ENCODE measurements at places on chromosomes 5 and 9. TPM values are rescaled to one million over a fixed set of nuclear protein-coding genes. Genes with fewer than 3 reads are reported as not detected.

DNA sequence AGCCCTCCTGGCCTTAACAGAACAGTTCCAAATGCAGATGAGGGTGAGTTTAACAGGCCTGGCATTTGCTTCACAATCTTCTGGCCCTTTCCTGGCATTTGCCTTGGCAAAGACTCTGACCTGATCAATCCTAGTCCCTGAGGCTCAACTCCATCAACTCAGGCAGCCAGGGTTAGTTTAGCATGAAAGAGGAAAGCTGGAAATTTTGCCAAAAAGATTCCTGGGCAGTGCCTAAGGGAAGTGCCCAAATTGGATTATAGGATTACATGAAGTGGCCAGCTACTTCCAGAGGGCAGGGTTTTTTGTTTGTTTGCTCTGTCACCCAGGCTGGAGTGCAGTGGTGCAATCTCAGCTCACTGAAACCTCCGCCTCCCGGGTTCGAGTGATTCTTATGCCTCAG lies 36.8 kb downstream of the PCDHAC2 start:
- no peak for DNase-seq

IFNB1 gene
- 0.07 TPM for polyA plus RNA-seq

DNA sequence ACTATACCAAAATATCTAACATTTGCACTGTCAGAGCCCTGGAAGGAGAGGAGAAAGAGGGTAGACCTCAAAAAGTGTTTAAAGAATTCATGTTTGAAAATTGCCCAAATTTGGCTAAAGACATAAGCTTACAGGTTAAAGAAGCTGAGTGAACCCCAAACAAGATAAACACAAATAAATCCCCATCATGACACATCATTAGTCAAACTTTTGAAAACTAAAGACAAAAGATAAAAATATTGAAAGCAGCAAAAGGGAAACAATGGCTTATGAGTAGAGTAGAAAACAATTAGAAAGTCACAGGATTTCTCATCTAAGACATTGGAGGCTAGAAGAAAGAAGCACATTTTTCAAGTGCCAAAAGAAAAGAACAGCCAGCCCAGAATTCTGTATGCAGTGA lies 6.1 kb upstream of the UBLCP1 start:
- DNase-seq, result no peak

GRCh38 chr5:72814104-72814503 lies 2.4 kb upstream of the TNPO1 start:
- DNase-seq, result no peak

- no peak for DNase-seq
Observed at GRCh38 chr5:158070859-158071258, 211.9 kb upstream of the CLINT1 start.

DCTN3 gene
- polyA plus RNA-seq, result 71.0 TPM

DNA sequence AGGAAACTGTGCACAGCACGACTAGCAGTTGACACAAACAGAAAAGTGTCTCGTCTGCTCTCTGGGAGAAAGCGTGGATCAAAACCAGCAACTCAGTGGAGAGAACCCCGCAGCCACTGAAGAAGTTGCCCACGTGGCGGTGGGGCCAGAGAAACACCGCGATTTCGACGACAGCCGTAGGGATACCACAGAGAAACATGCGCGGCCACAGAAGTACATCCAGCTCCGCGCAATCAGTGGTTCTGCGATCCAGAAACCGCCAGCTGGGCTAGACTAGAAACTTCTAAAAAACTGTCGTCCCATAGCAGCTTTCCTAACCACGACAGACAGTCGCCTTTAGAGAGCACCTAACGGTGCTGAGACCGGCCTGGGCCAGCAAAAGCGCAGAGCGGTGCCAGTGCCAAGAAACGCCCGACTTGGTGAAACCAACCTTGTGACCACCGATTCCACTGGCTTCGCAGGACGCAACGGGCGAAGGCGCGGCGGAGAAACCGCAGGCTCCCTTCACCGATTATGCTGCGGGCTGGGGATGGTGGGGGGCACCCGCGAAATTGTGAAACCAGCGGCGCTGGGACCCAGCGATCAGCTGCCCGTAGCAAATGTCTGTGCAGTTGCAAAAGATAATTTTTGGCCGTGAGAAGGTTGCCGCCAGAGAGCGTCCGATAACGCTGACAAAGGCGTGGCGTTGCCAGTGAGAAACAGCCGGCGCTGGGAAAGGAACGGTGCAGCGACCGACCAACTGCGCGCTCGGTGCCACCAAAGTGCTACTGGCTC lies 2.7 kb upstream of the ANXA2R start:
- no peak for DNase-seq

- DNase-seq, result no peak
Observed at GRCh38 chr5:132692632-132692967, 18.8 kb downstream of the IL4 start.

DNA sequence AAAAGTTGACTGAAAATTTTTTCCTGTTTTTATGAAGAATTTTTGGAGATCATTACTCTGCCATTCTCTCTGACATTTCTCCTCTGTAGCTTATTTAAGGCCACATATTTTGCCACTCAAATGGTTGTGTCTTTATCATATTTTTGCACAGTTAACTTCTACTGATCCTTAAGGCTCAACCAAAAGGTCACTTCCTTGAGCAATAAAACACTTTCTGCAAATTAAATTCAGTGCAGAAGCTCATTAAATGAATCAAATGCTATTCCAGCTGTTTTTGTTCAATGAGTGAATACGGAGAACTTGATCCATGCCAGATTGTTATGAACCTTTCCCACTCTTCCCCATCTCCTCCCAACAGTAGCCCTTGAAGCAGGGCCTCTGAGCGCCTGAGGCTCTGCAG lies 93.8 kb upstream of the EPB41L4A start:
- no peak for DNase-seq

DNA sequence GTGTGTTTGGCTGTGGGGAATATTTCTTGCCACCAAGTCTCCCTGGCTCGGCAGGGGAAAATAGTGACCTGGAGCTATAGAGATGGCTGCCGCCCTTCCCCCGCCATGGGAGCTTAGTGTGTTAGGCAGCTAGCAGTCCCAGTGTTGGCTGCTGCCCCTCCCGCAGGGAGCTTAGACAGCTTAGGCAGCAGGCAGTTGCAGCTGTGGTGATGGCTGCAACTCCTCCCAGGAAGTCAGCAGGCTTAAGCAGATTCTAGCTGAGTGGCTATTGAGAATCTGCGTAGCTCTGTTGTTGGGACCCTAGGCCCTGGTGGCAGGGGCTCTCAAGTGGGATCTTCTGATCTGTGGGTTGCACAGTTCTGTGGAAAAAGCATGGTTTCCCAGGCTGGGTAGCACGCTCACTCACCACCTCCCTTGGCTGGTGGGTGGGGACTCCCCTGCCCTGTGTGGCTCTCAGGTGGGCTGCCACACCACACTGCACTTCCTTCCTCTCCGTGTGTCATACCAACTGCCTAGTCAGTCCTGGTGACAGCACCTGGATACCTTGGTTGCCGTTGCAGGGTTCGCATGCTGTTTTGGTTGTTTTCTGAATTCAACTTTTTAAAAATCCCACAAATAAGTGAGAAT lies 9.3 kb downstream of the OR1N2 start:
- DNase-seq, result no peak

DNA sequence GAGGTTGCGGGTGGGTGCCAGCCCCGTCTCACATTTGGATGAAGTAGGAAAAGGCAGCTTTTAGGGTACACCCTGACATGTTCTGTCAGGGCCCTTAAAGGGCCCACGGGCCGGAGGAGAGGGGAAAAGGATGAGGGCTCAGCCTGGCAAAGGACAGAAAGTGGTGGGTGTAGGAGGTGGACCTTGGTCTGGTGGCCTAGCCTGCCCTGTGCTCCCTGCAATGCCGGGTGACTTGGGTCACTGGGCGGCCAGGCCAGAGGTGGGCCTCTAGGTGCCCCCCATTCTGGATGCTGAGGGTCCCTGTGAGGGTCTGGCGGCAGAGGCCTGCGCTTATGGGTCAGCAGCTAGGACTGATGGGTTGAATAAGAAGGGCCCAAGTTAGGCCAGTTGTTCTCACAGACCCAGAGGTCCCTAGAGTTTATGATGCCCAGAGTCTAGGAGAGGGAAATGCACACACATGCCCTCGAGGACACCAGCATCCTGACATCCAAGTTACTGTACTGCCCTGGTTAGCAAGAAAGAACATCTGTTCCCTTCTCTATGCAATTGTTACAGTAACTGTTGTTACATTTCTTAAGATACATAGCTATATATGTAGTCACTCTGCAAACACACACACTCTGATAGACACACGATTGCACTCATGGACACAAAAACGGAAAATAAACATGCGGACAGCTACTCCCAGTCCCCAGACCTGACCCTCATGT lies 12.5 kb downstream of the TRIM7 start:
- no peak for DNase-seq

OR1J2 gene
- polyA plus RNA-seq, result not detected

KCNIP1 gene
- polyA plus RNA-seq, result not detected

Data from keratinocyte (primary cell).